ENCODE measurements at places on chromosomes 5 and 9.

- no peak for DNase-seq
Measured at GRCh38 chr9:95313010-95313498, 4.5 kb downstream of the FANCC start.

DNA sequence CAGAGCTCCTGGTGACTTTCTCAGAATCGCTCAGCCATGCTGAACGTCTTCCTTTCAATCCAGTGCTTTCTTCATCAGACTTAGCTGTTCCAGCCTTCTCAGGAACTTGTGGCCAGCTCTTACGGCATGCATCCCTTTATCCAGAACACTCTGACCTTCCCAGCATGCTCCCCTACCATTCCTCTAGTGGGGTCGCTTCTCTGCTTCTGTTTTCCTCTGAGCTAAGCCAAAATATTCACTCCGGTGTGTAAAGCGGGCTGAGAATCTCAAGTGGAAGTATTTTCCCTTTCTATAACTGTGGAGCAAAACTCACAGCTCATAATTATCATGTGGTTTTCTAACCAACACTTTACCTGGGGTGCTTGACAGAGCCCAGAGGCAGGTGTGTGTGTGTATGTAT lies 6.2 kb downstream of the DCANP1 start:
- no peak for DNase-seq

- no peak for DNase-seq
Measured at GRCh38 chr5:29516224-29516623, 1677.3 kb upstream of the CDH6 start.

DNA sequence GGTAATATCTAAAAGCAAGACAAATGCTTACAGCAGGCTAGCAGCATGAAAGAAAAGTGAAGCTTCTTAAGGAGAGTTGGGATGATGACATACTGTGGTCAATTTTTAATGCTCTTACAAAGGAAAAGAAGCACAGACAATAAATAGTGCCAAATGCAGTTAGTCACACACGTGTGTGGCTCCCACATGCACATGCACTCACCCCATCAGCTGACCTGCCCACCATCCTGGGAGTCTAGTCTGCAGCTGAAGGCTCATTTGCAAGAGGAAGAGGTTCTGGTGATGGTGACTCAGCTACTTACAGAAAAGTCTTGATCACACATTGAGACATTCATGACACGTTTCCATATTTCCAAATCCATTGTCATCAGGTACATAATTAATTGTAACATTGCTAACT lies 129.3 kb downstream of the MRPL36 start:
- DNase-seq = no peak

- DNase-seq = no peak
Measured at GRCh38 chr9:113563826-113564497, 100.4 kb downstream of the RGS3 start.

DNA sequence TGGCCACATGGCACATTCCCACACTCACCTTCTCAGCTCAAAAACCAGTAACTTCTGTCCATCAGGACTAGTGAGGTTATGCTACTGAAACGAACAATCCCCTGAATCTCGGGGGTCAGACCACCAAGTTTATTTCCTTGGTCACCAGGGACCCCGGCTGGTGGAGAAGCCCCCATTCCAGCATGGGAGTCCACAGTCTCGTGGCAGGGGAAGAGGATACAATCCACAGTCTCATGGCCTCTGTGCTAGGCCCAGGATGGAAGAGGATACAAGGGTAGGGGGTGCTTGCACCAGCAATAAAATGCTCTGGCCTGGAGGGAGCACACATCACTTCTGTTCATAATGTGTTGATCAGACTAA lies 7.4 kb upstream of the CARD19 start:
- DNase-seq = no peak

DNA sequence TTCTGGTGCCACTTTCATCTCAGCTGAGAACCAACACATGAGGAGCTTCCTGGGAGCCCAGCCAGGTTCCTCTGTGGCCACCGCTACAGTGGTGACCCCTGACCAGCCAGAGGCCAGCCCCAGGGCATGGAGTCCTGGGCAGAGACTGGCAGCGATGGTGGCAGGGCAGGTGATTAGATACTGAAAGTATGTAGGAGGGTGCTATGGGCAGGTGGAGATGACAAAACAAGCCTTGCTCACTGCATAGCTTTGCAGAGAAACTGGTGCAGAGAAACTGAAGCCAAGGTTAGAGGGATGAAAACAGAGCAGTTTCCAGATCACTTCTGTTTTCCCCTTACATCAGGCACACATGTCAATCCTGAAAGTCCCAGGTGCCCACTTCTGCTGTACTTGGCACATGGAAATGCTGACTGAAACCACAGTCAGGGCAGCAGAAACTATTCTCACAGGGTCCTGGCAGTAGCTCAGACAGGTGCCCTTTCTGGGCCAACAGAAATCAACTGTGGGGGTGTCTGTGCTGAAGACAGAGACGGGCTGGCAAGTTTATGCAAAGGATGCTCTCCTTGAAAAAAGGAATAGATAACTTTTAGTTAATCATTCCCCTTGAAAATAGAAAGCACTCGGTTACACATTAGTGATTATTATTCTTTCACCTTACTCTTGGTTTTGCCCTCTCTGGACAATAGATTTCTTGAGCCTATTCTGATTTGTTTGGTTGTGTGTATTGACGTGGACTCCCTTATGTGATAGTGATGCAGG lies 90.3 kb downstream of the ANKRD55 start:
- DNase-seq = no peak

GRCh38 chr5:180436275-180436674 lies 57.9 kb upstream of the CNOT6 start:
- DNase-seq = no peak

DNA sequence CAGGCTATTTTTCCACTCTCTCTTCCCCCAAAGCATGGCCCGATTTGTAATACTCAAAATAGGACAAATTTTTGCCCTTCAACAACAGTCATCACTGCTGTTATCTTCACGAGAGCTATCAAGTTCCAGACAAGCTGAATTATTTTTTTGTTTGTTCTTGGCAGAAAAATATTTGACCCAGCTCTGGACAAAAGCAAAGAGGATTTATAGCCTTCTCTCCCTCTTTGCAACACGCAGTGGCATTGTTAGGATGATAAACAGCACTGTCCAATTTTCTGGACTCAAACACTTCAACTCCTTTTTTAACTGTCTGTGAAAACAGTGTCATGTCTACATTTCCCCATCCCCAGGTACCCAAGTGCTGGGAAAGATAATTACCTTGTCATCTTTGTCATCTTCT lies 160.3 kb downstream of the SLF1 start:
- DNase-seq = no peak

DNA sequence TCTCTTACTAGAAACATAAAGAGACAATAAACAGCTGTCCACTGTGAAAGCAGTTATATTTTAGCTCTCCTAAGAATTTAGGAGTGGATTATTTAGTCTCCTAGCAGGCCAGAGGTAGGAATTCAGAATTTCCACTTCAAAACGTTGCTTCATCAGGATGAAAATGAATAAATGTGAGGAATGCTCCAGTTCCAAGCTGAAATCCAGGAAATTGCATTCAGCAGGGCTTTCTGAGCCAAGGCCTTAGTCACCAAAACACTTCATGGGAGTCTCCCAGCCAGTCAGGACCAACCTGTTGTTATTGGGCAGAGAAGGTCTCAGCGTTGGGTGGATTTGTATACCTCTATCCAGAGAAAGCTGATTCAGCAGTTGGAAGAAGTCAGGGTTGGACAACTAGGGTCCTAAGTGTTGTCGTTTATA lies 1040.3 kb downstream of the TLE1 start:
- no peak for DNase-seq

DNA sequence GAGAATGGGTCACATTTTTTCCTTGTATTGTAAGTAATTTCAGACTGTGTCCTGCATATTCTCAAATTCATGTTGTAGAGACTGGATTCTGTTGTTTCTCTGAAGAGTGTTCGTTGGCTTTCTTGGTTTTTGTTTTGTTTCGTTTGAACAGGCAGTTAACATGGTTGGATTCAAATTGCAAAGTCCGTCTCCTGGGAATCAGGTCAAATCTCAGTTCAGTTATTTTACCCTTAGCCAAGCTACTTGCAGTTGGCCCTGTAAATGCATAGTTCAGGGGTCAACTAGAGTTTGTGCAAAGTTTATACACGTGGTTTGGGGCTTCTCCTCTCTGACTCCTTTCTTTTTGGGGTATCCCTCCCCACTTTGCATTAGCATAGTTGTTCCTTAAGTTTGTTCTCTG lies 21.7 kb upstream of the FBXW11 start:
- DNase-seq = no peak

GRCh38 chr5:143057580-143057999 lies 287.4 kb downstream of the ARHGAP26 start:
- no peak for DNase-seq

DNA sequence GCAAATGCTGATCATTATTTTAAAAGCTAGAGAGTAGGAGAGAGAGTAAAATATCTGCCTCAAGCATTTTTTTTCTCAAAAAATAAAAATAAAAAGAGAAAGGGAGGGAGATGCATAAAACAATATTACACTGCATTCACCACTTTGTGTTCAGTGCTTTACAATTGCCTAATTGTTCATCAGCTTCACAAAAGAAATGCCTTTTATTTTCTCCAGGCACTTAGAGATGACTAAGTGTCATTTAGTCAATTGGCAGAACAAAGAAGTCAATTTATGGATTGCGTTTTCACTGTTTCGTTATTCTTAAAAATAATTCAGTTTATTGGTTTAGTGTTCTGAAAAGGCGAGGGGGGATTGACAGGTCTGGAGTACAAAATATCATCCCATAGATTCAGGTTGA lies 232.5 kb upstream of the CCNH start:
- no peak for DNase-seq

DNA sequence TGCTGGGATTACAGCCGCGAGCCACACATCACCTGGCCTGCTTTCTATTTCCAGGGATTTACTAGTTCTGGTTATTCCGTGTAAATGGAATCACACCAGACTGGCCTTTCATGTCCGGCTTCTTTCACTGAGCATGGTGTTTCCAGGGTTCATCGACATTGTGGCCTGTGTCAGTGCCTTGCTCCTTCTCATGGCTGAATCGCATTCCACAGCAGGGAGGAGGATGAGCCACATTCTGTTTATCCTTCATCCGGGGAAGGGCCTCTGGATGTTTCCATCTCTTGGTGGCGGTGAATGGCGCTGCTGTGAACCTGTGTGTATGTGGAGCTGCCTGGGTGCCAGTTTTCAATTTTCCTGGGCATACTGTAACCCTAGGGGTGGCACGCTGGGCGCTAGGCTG lies 58.7 kb upstream of the RNU6ATAC start:
- DNase-seq = no peak

GRCh38 chr5:39177631-39177964 lies 41.8 kb downstream of the FYB1 start:
- no peak for DNase-seq

DNA sequence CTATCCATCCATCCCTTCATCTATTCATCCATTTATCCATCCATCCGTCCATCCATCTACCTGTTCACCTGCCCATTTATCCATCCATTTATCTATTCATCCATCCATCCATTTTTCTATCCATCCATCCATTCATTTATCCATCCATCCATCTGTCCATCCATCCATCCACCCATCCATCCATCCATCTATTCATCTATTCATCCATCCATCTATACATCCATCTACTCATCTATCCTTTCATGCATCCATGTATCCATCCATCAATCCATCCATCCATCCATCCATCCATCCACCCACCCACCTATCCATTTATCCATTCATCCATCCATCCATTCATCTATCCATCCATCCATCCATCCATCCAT lies 10.8 kb downstream of the COL27A1 start:
- DNase-seq = no peak

DNA sequence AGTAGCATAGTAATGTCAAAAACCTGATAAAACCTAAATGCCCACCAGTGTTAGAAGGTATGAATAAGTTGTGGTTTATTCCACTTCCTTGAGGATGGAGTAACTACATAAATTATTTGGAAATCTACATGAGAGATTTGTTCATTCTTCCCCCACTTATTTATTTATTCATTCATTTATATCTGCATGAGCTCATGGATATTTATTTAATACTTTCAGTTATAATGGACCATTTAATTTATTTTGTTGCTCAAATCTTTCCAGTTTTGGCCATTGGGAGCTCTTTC lies 223.8 kb upstream of the S1PR3 start:
- no peak for DNase-seq

DNA sequence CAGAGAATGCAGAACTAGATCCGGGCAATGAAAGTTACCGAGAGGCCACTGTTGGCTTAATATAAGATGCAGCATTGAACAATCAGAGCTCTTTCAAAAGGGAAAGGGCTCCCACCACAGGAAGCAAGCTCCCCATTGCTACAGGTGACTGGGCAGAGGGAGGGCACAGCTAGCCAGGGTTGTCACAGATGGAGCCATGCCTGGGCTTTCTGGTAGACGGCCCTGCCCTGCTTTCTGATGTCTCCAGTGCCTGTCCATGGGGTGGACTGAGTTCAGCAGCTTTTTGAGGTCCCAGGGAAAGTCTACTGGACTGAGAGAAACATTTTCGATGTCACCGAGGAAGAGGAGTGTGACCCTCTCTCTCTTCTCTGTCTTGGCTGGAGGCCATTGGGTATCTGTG lies 14.1 kb downstream of the RGS3 start:
- DNase-seq = no peak

DNA sequence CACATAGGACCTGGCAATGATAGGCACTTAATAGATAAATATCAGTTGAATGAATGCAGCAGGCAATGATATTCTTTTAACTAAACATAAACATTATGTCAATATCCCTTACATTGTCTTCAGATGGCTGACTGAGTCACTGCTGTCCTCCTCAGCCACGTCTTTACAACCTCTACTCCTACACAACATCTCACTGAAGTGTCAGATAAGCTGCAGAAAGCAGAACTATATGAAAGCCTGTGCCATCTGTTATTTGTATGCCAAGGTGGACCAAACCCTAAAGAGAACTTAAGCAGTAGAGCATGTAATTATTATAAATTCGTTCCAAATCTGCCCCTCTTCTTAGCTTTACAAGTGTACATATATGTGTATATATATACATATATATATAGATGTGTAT lies 271.2 kb downstream of the RASEF start:
- DNase-seq = no peak

All from hypothalamus (tissue), 51 donors.